ENCODE measurements at places on chromosomes 11 and 22.

GRCh38 chr11:10592331-10592730 lies 23.9 kb upstream of the LYVE1 start:
- DNase-seq: no peak

DNA sequence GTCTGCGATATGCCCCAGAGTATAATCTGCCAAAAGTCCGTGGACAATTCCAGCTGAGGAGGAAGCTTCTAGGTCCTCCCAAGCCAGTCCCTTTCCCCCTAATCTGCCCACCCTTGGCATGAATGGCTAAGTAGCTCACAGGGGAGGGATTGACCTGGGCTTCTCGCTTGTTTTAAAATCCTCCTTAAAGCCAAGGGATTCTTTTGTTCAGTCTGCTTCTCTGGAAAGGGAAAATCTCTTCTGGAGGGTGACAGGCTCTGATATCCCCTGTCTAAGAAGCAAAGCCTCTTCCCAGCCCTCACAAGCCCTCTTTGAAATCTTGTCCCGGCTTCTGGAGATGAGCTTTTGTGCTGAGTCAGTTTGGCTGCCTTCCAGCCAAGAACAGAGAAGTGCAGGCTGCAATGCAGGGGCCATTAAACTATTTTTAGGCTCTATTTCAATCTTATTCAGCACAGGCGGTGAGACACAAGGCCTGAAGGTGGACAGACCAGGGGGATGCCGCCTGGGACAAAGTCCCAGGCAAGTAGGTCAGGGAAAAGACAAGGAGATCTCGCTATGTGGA lies 23.9 kb downstream of the NEFH start:
- DNase-seq: no peak

DNA sequence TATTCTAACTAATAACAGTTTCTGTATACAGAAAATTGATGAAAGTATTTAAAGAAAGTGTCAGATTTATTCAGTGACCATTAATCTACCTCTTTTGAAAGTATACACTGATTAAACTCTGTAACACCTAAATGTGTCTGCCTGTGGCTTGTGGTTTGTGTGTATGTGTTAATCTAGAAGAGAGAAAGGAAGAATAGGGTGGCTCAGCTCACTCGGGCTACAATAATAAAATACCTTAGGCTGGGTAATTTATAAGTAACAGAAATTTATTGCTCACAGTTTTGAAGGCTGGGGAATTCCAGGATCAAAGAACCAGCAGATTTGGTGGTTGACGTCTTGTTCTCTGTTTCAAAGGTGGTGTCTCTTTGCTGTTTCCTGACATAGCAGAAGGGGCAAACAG lies 13.6 kb upstream of the OR5AS1 start:
- DNase-seq: no peak

GRCh38 chr11:18748766-18749365 lies 22.9 kb upstream of the IGSF22 start:
- no peak for DNase-seq

- no peak for DNase-seq
Observed at GRCh38 chr22:33831207-33831606, 89.1 kb downstream of the LARGE1 start.

DNA sequence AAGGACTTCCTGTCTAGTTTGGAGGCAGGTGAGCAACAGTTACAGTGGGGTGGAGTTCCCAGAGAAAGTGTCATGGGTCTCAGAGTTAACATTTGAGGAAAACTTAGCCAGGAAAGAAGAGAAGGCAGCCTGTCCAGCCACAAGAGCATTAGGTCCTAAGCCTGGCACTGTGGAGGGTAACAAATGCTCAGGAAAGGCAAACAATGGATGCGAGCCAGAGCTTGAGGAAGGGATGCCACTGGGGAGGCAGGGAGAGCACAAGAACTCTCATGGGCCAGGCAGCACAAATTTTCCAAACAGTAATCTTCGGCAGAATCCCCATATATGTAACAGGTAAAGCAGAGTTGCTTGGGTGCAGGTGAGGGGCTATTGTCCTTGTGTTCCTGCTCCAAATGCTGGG lies 8.0 kb upstream of the SERPIND1 start:
- no peak for DNase-seq

- DNase-seq: peak; percentile 28
Observed at GRCh38 chr22:43891360-43892182, at the start of gene PNPLA5. Gene PNPLA5 (minus strand): TSS chr22:43892013. CDS start chr22:43891880, 133 bp downstream.

GRCh38 chr11:44702889-44703288 lies 23.9 kb upstream of the TSPAN18 start:
- no peak for DNase-seq

DNA sequence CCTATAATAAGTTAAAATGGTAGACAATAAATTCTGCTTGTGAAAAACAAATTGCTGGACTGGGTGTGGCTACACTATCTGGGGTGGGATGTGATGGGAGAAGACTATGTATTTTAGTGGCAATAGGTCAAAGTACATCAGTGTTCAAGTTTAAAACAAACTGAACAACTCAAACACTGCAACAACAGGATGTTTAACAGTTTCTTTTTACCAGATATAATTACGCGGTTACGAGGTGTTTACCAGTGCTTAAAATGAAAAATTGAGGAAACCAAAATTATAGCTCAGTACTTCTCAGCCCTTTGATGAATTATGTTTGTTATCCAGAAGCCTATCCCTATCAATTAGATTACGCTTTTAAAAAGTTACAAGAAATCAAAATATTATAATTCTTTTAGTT lies 3.2 kb downstream of the PRDM10 start:
- DNase-seq: no peak

- DNase-seq: no peak
Observed at GRCh38 chr22:35367331-35367886, 13.5 kb upstream of the HMOX1 start.

GRCh38 chr11:9771071-9771511 lies 107.2 kb downstream of the SWAP70 start:
- DNase-seq: no peak

GRCh38 chr22:49400941-49401598 lies 426.6 kb downstream of the BRD1 start:
- DNase-seq: no peak
